ENCODE measurements at places on chromosomes 4 and X.

GRCh38 chr4:90198086-90198847 is 71.1 kb downstream of the CCSER1 start:
- DNase-seq: no peak

- DNase-seq: no peak
These were observed 29.1 kb downstream of the UGDH start for GRCh38 chr4:39497909-39498726.

GRCh38 chr4:66906314-66906713 is 639.0 kb downstream of the CENPC start:
- no peak for DNase-seq

GRCh38 chrX:131728295-131729145 is 184.6 kb downstream of the OR13H1 start:
- DNase-seq: no peak

DNA sequence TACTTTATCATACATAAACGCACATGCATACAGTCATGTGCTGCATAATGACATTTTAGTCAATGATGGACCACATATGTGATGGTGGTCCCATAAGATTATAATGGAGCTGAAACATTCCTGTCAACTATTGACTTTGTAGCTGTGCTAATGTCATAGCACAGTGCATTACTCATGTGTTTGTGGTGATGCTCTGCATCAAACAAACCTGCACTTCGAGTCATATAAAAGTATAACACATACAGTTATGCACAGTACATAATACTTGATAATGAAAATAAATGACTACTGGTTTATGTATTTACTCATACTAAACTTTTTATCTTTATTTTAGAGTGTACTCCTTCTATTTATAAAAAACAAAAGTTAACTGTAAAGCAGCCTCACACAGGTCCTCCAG is 60.5 kb upstream of the MCUB start:
- no peak for DNase-seq

GRCh38 chr4:22485737-22486136 is 30.1 kb downstream of the ADGRA3 start:
- DNase-seq: no peak

- no peak for DNase-seq
These were observed 24.1 kb upstream of the FGF16 start for GRCh38 chrX:77422891-77423648.

- no peak for DNase-seq
These were observed 2.4 kb downstream of the PPP2R2C start for GRCh38 chr4:6469898-6470501.

GRCh38 chr4:74733756-74734155 is 60.6 kb downstream of the BTC start:
- DNase-seq: no peak

DNA sequence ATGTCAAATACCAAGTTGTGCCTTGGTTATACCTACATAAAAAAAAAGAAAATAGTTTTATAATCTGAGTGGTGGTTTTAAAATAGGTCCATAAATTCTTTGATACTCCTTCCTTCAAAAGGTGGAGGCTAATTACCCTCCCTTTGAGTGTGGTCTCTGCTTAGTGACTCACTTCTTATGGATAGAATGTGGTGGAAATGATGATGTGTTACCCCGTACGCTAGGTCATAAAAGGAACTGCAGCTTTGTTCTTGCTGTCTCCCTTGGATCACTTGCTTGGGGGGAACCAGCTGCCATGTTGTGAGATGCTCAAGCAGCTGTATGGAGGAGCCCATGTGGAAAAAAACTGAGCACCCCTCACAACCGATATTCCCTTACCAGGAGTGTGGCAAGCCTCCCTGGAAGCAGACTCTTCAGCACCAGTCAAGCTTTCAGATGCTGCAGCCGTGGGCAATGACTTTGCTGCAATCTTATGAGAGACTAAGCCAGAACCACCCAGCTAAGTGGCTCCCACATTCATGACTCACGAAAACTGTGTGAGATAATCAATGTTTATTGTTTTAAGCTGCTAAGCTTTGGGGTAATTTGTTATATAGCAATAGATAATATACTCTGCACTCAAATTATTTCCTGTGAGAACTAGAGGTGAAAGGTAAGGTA is 195.0 kb upstream of the GATB start:
- DNase-seq: no peak

GRCh38 chr4:144223149-144223548 is 82.6 kb upstream of the GYPA start:
- no peak for DNase-seq

- DNase-seq: no peak
These were observed 34.5 kb downstream of the ABCE1 start for GRCh38 chr4:145132511-145133098.

DNA sequence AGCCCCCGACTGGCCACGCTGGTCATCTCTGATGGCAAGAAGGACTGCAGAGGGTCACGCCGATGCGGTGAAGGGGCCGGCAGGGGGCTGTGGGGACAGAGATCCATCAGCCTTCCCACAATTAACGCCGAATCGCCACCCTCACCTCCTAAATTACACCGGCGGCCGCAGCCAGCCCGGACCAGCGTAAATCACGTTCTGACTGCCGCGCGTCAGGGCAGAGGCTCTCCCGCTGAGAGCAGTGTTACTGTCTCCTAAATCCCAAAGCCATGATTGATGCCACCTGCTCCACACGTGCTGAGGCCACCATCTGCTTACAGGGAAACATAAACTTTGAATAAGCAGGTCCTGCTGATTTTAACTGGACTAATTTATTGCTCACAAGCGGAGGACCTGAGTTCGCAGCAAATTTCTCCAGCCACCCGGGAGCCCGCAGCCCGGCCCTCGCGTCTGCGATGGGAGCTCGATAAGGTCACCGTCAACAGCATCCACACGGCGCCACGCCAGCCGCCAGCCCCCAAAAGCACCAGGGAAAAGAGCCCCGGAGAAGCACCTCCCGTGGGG is 127.3 kb upstream of the NKX1-1 start:
- DNase-seq: no peak

DNA sequence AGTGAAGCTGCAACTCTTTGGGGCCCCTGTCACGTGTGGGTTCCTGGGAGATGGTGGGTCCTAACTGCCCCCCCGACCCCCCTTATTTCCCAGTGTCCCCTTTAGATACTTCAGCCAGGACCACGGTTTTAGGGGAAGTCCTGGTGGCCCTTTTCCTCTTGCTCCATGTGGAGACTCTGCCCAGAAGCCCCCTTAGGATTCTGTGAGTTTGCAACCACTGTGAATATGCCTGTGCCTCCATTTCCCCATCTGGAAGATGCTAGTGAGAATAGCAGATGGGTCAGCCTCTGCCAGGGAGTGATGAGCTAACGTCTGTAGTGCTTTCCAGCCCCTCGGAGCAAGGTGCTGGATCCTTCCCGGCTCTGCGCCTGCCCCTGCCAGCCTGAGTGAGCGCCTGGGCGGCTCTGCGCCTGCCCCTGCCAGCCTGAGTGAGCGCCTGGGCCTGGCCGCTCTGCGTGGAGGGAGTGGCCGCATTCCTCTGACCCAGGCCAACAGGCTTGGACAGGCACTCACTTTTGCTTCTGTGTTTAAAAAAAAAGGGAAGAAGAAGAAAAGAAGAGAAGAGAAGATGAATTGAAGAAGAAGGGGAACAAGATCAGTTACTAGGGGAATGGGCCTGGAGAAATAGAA is 6.7 kb upstream of the CITED1 start:
- no peak for DNase-seq

DNA sequence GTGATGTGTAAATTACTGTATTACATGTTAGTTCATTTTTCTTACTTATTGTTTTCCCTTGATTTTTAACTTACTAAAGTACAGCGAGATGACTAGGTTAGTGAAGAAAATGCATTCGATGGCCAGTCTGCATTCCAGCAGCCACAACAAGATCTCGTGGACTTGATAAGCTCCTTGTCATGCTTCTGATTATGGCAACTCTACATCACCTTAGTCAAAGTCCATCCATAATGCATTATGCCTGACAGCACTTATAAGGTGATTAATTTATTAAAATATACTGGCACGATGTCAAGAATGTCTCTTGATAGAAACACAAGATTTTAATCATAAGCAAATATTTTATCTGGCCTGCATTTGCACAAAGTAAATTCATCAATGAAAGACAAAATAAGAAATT is 109.9 kb upstream of the NAP1L5 start:
- no peak for DNase-seq

DNA sequence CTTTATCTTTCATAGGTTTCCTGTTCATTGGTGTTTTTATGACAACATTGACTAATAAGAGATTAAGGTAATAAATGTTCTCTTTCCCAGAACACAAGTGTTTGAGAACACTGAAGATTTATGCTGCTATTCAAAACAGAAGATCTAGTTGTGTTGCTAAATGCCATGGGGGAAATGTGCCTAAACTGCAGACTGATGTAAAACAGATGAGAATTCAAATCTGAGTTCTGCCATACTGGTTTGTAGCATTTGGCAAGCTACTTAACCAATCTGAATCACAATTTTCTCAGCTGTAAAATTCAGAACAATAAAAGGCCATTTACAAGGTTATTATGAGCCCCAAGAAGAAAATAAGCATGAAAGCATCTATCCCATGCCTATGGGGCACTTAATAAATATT is 2.3 kb downstream of the SLC10A6 start:
- DNase-seq: no peak

GRCh38 chrX:48465336-48465933 is 4.6 kb downstream of the SLC38A5 start:
- DNase-seq: no peak

DNA sequence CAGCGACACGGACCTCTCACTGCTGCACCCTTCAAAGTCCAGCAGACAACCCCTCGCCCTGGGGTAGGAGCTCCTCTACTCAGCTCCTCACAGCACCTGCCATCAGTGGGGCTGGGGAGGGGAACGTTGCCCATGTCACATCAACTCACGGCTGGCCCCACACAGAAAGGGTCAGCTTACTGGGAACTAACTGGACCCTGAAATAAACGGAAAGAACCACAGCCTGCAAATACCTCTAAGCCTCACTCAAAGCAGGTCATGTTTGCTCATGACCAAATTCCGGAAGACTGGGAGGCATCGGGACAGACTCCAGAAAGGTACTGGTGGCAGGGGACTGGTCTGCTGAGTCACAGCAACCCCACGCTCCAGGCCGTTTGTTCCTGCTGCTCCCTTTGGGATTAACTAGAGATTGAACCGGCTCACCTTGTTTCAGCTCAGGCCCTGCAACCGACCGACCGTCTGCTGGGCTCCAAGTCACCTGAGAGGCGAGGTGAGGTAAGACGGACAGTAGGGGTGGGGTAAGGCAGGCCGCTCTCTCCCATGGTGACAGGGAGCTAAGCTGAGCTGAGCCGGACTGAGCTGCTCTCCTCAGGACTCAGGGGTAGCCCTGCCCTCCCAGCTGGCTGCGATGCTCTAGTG is 5.6 kb downstream of the G6PD start:
- DNase-seq: no peak
